ENCODE measurements at places on chromosomes 5 and 9.
A peak's percentile ranks its signal among the peaks of the same experiment; 100 is the strongest.

DNA sequence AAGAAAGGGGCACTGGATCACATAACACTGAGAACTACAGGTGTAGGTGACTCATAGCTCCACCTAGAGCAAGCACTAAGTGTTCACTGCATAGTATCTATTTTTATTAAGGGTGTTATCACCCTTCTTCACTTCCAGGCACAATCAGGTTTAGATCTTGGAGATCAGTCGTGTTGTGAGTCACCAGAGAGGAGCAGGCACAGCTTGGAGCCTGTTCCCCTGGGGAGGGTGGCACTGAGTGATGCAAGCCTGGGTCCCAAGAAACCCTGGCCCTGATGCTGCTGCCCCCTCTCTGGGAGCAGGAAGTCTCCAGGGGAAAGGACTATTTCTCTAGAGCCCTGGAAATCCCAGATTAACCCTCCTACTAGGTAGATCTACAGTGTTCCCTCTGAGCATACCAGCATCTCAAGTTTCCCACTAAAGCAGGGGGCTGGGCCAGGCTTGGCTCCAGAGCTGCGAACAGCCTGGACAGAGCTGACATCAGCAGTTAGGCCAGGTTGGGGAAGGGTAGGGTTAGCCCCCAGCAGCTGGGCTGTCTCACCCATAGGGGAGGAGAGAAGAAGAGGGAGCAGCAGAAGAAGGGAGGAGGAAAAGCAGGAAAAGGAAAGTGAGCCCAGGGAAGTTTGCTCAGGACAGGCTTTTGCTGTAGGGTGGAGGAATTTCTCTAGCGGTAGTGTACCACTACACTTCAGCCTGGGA lies 28.1 kb upstream of the SPINK4 start:
- DNase-seq = no peak

GRCh38 chr9:121860744-121861143 lies 209.3 kb downstream of the DAB2IP start:
- DNase-seq = no peak

GRCh38 chr9:71910650-71911060 lies 338 bp downstream of the ABHD17B start:
- DNase-seq = no peak

GRCh38 chr5:22277006-22277405 lies 576.1 kb downstream of the CDH12 start:
- no peak for DNase-seq

DNA sequence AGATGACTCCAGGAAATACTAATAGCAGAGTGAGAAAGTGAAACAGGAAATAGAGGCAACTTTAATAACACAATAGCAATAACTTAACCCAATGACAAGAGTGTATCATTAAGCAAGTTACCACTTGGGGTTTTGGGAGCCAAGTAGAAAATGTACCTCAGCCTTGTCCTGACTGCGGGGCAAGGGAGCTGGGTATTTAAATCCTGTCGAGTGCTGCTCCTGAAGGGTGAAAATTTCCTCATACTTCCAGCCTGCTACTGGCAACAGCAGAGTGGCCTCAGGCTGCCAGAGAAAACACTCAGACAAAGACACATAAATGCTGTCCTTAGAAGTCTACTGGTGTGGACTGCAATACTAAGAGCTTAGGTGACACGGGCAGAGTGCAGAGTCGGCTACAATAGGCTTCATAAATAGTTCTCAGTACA lies 112.5 kb upstream of the EMB start:
- DNase-seq = no peak

DNA sequence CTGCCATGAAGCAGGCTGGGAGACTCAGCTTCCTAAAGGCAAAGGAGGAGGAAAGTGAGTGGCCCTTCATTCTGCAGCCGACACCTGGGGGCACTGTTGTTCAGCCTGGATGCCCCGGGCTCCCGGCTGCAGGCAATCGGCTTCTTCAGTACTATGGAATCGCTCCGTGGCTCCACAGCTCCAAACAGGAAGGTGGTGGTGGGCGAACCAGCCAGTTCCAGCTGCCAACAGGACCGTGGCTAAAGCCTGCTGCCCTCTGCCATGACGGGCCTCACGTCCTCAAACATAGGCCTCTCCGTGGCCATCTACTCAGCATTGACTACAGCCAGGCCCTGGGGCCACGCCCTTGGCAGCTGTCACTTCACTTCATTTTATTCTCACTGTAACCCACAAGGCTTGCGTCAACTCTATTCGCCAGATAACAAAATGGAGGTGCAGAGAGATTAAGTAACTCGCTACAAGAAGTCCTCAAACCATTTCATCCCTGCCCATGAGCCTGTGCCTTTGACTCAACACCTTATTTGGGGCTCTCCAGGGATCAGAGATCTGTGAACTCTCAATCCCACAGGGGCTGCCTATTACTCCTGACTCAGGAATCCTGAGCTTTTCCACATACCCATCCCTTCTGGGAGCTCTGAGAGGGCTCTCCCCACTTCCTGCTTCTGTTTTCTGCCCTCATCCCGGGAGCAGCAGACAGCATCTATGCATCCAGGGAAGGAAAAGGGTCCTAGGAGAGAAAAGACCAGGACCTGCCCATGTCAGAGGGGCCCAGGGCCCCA lies 38.0 kb downstream of the PAX5 start:
- DNase-seq = peak; percentile 60

DNA sequence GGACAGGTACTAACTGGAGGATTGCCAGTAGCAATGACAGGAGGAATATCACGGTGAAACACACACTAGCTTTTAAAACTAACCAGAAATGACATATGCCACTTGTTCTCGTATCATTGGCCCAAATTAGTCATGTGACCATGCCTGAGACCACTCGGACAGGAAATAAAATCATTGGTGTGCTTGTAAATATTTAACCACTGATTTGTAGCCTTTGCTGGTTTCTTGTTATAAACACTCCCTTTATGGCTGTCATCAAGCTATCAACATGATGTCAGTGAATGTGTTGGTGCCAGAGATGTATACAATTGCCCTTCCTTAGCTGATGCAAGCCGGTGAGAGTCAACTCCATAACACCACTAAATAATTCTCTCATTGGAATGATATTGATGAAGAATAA lies 123.7 kb upstream of the ANKH start:
- no peak for DNase-seq

DNA sequence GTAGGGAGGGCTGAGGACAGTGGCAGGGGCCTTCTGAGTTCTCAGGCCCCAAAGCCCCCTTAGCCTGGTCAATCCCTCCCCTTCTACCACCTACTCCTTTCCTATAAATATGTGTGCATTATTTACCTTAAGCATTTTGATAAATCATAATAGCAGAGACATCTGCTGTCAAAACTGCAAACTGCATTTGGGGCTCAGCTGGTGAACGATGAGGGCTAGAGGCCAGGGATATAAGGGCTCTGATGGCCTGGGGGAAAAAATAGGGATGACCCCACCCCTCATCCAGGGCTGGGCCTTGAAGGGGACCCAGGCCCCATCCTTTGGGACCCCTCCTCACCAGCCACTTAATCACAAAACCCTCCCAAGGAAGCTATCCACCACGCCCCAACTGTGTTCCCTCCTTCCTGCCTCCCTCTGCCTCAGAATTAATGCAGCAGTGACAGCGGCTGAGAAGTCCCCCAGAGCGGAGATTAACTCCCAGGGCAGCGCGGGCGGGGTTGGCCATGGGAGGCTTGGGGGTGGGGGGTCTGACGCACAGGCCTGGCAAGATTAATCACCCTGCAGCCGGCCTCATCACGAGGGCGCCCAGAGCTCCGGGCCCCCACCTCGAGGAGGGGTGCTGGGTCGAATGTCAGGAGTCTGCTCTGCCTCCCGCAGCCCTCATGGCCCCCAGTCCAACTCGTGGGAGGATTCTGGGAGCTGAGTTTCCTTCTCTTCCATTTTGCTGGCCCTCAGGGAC lies 42.1 kb downstream of the CXXC5 start:
- DNase-seq = no peak

- DNase-seq = peak; percentile 1
Measured at GRCh38 chr5:120093178-120093577, 370.9 kb upstream of the PRR16 start.

GRCh38 chr5:113546703-113547183 lies 33.2 kb downstream of the YTHDC2 start:
- no peak for DNase-seq

DNA sequence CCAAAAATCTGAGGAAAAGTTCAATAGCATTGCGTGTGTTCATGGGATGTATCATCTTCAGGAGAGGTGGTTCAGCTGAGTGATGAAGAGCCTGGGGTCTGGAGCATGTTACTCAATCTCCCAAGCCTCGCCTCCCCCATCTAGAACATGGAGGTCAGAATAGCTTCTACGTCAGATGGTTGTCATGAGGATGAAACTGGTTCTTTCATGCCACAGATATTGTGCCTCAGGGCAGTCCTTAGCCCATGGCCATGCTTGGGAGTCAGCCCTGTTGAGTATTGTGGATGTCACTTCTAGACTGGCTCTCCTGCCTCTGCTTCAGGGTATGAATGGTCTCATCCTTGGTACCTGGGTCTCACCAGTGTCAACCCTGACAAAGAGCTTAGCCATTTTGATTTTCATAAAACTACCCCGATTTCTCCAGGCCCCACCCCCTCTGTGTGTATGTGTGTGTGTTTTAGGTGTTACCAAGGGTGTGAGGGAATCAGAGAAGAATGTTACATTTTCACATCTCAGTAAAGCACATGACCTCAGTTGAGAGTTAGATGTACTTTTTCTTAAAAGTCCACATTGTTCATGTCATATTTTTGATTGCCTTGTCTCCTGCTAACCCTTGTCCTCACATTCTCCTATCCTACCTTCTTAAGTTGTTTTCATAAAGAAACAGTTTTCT lies 97.8 kb upstream of the CD180 start:
- DNase-seq = no peak

- no peak for DNase-seq
Measured at GRCh38 chr9:37353791-37354190, 68.7 kb upstream of the GRHPR start.

- no peak for DNase-seq
Measured at GRCh38 chr5:177538876-177539275, 15.5 kb downstream of the FAM193B start.

DNA sequence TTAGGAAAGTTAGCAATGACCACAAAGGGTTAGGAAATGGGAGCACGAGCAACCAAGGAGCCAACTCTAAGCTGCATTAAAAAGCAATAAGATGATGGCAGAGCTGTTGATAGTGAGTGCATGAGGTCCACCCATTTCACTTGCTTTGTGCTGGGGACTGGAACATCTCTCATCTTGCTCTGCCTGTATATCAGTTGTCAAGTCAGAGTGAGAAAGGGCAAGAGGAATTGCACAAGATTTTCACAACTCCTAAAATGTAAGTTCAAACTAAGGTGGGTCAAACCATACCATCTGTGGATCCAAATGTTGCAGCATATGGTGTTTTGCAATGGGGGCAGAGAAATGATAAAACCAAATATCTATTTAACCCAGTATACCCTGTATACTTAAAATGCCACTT lies 2.8 kb upstream of the ESM1 start:
- no peak for DNase-seq

GRCh38 chr5:77218263-77218662 lies 7.8 kb downstream of the PDE8B start:
- DNase-seq = no peak

- DNase-seq = no peak
Measured at GRCh38 chr9:16622541-16622940, 247.9 kb downstream of the BNC2 start.

DNA sequence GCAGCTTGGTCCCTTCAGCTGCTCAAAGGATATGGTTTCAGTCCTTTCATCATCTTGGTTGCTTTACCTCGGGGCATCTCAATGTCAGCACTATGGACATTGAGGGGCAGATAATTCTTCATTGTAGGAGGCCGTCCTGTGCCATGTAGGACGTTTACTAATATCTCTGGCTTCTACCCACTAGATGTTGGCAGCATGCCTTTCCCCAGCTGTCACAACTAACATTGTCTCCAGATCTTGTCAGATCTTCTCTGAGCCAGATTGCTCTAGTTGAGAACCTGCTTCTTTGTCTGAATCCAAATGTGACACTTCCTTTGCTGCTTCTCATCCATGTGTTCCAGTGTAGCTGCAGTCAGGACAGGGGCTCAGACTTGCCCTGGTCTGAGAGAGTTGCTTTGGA lies 10.3 kb downstream of the PTPA start:
- no peak for DNase-seq

DNA sequence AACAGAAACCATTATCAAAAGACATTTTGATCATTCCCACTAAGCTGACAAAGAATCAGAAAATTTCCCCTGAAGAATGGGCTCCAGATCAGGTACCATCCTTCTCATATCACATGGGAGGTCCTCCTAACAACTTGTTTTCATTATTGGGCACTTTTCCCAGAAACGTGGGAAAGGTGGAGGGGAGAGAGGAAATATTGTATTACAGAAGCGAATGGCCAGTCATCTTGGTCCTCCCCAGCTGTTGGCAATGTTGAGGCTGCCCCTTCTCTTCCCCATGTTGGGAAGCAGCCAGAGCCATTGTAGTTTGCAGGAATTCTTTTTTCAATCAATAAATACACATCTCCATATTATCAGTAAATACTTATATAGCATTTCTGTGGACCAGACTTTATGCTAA lies 126.2 kb upstream of the ZNF608 start:
- DNase-seq = no peak

- DNase-seq = no peak
Measured at GRCh38 chr9:76412638-76413037, 18.4 kb upstream of the RFK start.

- no peak for DNase-seq
Measured at GRCh38 chr5:156912869-156913268, 50.2 kb downstream of the TIMD4 start.

DNA sequence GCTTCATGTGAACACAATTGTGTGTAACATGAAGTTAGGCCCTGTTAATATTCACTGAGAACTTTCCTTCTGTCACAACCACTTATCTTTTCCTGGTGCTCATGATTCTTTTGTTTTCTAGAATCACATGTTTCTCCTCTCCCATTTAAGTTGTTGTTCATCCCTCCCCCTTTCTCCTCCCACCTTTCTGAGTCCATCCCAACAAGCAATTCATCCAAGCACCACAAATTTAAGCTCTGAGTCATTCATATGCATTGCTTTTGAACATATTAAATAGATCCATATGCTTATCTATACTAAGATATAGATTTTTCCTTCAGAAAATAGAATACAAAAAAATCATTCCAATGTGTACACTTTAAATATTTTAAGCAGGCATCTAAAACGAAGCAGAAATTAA lies 75.2 kb upstream of the NFIB start:
- DNase-seq = no peak

DNA sequence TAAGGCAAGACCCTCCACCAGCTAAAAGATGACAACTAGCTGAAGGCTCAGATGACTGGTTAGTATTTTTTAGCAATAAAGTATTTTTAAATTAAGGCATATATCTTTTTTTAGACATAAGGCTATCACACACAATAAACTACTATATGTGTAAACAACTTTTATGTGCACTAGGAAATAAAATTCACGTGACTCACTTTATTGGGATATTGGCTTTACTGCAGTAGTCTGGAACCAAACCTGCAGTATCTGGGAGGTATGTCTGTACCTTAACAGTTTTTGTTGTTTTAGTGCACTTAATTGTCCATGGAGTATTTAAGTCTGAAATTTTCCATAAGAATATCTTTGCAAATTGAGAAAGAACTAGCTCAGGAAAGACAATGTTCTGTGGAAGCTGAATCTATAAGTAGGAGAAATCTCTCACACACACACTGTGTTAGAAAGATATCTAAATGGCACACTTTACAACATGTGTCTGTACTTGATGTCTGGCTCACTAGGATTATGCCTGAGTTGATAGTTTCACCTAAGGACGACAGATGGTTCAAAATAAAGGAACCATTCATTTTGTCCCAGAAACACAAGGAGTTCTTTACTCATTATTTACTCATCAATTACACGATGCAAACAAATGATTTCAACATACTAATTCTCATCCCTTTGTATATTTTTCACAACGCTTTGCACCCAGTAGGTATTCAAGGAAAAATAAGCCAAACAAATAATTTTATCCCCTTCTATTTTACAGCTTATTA lies 4.6 kb downstream of the RAPGEF6 start:
- no peak for DNase-seq

- DNase-seq = no peak
Measured at GRCh38 chr5:94551858-94552257, 66.5 kb downstream of the KIAA0825 start.
